ENCODE measurements at places on chromosomes 3 and 15.
A peak's percentile ranks its signal among the peaks of the same experiment; 100 is the strongest.

- no peak for DNase-seq
These were observed 16.8 kb downstream of the ADPGK start for GRCh38 chr15:72766780-72767179.

- no peak for DNase-seq
These were observed 173.1 kb downstream of the ERC2 start for GRCh38 chr3:56295161-56295560.

- DNase-seq = no peak
These were observed 625.8 kb downstream of the TAFA4 start for GRCh38 chr3:68306571-68306970.

DNA sequence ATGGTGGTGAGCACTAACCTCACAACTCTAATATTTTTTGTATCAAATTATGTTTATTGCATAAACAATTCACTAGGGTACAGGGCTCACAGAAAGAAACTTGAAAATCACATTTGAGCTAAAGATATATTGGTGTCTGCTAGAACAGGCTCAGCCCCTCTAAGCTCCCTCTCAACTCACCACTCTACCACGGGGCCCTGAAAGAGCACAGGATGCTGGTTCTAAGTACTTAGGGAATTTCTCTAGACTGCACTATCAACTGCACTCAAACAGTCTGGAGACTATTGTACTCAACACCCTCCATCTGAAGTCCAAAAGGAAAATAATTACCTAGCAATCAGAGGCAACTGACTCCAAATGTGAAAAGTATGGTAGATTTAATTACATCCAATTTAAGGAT lies 98.7 kb upstream of the STRIT1 start:
- DNase-seq = peak; percentile 48

DNA sequence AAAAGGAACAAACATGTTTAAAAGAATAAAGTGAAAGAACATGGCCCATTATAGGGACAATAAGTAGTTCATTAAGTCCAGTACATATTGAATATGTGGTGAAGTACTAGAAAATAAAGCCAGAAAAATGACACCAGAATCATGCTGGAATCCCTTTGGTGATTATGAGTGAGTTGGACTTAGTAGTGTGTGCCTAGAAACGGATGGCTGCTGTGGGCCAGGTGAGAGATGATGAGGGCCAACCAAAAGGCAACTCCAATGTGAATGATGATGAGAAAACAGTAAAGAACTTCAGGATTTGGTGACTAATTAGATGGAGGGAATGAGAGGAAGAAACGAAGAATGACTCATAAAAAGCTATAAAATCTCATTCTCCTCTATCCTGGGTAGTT lies 3.3 kb downstream of the CRYGS start:
- no peak for DNase-seq

- peak; percentile 88 for DNase-seq
These were observed 32.9 kb downstream of the DAPK2 start for GRCh38 chr15:64013179-64014062.

DNA sequence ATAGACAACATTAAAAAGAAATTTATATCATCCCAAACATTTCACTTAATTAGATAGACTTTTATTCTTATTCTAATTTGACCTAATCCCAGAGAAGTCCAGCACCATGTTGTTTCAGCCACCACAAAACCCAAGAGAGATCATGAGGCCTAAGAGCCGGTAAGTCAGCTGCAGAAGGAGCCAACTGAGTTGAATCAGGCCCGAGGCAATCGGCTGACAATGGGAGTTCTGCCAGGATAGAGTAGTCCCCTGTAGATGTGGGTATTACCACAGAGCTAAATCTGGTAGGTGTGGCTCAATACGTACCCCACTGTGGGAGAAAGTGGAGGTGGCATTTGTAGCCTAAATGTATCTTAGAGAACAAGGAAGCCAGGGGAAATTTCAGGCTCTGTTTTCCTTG lies 49.7 kb upstream of the UMPS start:
- DNase-seq = peak; percentile 36

- DNase-seq = peak; percentile 55
These were observed 19.2 kb downstream of the RBP2 start for GRCh38 chr3:139457066-139457465.

- DNase-seq = peak; percentile 64
These were observed 202.1 kb downstream of the TP63 start for GRCh38 chr3:189833266-189833665.

DNA sequence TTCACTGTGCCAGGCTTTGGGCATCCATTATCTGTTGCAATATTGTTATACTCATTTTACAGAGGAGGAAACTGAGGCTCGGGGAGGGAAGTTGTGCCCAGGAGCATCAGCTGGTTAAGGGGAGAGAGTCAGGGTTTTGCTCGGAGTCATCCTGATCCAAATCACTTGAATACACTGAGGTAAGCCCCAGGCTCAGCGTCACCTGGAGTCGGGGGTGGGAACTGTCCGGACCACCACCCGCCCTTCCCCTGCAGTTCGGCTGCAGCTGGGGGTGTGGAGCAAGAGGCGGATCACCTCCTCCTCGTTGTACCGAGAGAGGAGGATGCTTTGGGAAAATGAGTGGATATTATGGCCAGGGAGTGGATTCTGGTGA lies 646 bp downstream of the HRH1 start:
- peak; percentile 66 for DNase-seq

DNA sequence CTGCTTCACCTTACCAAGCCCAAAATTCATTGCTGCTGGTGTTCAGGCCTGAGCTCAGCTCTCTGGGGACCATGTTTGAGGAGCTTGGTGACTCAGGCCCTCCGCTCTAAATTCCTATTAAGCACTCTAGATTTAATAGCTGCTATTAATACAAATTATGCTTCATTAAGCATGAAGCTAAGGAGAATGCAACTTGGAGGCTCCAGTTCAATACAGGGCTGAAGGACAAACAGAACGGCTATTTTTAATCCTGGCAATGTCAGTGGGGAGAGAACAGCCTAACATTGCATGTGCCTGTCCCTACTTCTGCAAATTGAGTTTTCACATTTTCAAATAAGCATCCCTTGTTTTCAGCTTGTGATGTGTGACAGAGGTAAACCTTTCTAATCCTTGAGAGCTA lies 80.1 kb upstream of the TRIM42 start:
- no peak for DNase-seq

DNA sequence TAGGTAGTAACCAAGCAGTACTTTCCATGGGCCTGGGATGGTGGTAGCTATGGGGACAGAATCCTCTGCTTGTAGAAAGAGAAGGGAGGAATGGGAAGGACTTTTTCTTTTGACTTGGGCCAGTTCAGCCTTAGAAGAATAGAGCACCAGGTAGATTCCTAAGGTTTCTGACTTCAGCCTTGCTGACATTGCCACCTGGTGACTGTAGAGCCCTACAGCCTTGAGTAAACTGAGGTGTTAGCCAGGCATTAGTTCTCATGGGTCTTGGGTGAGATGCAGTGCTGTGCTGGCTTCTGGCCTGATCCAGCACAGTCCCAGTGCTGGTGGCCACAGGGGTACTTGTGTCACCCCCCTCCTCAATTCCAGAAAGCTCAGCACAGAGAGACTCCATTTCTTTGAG lies 171.1 kb downstream of the ZBBX start:
- peak; percentile 20 for DNase-seq

DNA sequence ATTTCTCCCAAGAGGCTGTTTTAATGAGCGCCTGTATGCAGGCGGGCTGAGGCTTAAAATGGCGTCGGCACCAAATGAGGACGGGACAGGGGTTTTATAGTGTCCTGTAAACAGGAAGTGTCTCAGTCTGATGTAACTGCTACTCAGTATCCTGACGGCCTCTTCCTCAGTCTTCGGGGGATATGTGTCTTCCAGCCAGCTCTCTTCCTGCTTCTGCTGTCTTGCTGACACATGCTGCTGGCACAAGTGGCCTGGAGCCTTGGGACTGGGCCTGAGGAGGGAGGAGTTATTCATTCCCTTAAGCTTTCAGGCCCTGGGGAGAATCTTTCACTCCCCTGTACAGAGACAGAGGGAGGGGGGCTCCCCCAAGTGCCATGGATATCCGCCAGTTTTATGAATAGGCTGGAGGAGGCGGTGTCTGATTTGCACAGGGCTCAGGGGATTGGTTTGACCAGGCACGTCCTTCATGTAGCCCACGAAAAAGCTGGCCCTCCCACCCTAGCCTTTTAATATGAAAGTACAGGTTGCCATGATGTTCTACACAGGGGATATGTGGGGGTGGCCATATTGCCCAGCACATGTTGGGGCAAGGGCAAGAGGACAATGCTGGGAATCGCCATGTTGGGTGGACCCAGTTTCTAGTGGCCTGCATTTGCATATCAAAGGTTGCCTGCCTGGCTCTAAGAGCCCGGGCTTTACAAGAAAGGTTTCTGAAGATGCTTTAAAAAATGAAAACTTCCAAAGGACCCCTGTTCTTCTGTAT lies 19.9 kb downstream of the NDUFB4 start:
- no peak for DNase-seq

DNA sequence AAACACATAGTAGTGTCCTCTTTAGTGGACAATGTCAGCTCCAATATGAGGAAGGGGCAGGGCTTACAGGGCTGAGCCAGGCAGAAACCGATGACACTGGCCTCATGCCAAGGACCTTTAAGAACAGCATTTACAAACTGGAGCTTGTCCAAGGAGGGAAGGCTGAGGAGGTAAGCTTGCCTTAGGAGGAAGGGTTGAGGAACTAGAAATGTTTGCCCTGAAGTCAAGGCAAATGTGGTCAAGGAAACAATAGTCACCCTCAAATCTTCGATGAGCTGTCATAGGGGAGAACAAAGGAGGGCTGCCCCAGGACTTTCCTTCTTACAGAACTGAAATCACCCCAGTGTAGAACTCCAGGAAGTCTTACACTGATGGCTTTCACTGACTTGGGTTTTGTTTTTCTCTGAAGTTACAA lies 136.4 kb downstream of the LIPC start:
- peak; percentile 83 for DNase-seq

DNA sequence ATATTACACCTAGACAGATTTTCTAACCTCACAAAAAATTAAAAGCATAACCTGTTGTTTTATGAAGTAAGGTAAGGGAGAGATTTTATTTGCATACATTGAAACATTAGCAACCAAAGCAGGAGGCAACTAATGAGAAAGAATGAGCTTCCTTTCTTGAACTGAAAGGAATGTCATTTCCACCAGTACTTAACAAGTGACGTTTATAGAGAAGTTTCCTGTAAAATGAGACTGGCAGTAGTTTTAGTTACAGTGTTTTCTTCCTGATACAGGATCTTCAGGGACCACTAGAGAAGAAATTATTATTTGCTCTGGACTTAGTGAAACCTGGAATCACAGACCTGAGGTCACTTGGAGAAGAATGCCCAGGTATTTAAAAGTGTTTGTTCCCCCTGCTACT lies 27.4 kb upstream of the FRMD5 start:
- DNase-seq = no peak

DNA sequence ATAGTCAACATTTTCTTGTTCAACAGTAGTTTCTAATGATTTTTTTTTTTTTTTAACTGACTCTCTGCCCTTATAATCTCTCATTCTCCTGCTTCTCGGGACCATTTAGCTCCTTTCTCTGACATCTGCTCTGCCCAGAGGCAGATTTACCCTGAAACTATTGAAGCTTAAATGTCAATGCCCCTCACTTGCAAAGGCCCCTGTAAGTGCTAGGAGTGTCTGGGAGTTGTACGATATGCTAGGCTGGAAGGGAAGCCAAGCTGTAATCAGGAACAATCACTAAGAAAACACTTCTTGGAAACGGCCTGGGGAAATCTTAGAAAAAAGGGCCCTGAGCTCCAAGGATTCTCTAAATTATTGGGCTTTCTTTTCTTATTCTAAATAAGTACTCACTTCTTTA lies 5.8 kb upstream of the PLOD2 start:
- DNase-seq = peak; percentile 58

- no peak for DNase-seq
These were observed 311.5 kb downstream of the EDEM1 start for GRCh38 chr3:5498981-5499380.

DNA sequence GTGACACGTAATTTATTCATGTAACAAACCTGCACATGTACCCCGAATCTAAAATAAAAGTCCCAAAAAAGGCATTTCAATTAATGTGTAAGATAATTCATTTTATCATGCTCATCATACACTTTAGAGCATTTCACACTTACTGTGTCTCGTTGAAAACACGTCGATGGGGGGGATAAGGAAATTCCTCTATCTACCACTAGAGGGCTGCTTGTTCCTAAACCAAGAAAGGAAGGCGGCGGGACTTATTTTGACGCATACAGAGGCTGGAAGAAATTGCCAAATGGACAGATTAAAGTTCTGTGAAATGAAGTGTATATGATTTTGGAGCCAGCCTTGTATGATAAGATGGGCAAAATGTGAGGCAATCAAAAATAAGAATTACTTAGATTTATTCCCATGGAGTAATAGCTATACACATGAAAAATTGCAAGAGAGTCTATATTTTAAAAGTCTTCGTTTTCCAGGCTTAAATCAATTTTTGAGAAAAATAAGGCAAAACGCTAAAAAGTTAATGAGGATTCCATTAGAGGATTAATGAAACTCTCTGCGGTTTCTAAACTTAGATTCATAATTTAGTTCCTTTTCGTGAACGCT lies 346.8 kb downstream of the CNTN3 start:
- peak; percentile 36 for DNase-seq

GRCh38 chr15:44099671-44100070 lies 95.4 kb downstream of the FRMD5 start:
- no peak for DNase-seq

DNA sequence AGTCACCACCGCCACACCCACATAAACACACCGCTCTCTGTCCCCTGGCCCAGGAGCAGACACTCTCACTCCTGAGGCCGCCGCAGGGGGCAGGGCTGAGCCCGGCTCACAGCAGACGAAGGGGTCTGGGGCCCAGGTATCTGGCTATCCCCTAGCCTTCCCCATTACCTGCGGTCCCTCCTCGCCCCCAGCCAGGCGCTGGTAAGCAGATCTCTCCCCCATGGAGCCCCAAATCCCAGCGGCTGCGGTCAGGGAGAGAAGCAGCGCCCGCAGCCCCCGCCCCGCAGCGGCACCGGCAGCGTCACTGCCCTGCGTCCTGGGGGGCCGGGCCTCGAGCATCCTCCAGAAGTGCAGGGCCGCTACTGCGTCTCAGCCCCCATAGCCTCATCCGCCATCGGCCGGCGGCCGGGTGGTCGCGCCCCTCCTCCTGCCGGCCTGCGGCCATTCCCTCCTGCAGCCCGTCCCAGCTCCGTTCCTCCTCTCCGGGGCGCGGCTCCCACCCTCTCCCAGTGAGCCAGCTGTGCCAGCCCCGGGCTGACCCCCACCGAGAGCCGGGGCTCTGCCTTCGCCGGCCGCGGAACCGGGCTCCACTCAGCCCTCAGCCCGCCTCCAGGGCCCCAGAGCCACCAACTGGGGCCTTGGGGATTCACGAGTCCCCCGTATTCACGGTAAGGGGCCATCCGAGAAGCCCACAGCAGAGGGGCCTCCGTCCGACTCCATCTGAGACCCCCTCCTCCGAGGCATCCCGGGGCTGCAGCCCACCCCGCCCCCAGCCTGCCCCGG lies 13.1 kb downstream of the TNK2 start:
- DNase-seq = peak; percentile 88

Data from NCI-H69 (cell line).